ENCODE measurements at places on chromosomes 12 and 14.

GRCh38 chr12:52691076-52691840 is 11.1 kb upstream of the KRT1 start:
- DNase-seq = no peak

GRCh38 chr12:54028314-54029201 is at the start of gene HOXC6:
Gene HOXC6, plus strand, starts transcription at chr12:54028440. Its CDS starts 82 bp downstream, at chr12:54028522.
- DNase-seq = no peak

DNA sequence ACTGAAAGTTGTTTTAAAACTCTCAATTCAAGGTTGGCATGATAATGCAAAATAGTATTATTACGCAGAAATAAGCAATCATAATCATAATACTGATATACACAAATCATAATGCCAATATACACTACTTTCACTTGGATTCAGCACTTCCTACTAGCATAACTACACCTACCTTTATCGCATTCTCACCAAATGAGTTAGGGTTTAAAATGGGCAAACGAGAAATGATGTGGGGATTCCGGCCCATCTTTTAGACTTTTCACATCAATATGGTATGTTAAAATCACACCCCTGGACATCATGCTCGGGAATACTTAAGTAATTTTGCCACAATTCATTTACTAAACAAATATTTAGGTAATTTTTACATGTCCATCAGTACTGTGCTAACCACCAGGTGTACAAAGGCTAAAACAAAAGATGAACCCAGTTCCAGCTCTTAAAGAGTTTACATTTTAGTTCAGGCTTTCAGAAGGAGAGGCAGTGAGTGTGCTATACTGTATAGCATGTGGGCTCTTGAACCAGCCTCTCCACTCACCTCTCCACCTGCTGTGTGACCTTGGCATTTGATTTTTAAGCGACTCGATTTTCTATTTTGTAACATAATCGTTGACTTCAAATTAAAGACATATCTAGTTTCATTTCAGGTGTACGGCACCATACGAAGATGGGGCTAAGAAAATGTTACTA is 1.1 kb upstream of the USP15 start:
- DNase-seq = no peak

DNA sequence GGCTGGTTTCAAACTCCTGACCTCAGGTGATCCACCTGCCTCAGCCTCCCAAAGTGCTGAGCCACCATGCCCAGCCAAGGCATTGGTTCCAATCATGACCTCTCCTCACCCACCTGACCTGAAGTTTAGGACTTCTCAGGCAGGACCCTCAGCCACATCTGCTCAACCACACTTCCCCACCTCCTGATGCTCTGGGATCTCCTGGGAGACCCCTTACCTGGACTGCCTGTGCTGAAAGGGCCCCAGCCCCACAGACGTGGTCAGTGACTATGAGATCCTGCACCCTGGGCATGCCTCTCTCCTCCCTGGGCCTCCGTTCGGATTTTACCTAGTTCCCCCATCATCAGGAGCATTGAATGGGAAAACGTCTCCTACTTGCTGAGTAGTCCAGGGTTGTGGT is 18.0 kb downstream of the GSC start:
- DNase-seq = no peak

GRCh38 chr14:52467515-52468266 is 84.6 kb downstream of the TXNDC16 start:
- no peak for DNase-seq

DNA sequence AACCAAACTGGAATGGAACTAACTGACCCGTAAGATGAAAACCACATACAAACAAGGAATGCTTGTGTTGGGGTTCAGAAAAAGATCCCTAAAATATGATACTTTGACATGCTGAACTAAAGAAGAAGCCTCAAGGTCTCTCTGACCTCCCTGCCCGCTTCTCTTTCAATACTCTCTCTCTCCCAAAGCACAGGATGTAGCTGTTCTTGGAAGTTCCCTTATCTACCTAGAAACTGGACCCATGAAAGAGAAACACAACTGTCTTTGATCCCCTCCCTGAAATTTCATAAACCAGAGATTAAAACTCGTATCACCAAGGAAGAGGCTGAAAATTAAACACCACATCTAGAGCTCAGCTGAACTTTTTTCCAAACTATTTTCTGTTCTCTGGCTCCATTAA is 76.7 kb upstream of the FERMT2 start:
- no peak for DNase-seq

DNA sequence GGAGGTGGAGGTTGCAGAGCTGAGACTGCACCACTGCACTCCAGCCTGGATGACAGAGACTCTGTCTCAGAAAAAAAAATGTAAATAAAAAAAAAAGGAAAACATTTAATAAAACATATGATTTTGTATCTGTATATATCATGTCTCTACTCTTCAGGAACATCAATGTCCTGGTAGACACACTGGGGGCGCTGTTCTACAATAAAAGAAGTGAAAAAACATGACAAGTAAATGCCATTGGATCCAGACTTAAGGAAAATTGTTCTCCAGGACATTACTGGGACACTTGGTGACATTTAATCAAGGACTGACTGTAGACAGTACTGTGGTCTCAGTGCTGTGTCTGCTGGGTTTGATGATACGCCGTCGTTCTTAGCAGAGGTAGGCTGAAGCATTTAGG is 15.5 kb upstream of the KLC1 start:
- DNase-seq = no peak

DNA sequence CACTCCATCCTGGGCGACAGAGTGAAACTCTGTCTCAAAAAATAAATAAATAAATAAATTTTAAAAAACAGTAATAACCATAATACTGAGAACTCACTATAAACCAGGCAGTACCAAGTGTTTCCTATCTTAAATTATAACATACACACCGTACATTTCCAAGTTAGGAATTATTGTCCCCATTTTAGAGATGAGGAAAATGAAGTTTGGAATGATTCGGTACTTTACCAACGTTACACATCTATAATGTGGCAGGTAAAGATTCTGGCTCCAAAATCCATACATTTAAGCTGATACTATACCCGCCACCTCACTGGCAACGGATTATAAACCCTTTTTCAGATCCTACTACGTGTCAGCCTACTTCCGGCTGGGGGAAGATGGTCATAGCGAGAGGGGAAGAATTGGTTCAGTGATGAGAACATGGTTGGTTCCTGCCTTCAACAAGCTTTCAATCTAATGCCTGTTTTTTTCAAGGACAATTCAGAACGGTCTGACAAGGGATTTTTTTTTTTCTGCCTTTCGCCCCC is 105.9 kb upstream of the ATF7IP start:
- DNase-seq = no peak

- no peak for DNase-seq
Observed at GRCh38 chr14:61620130-61620946, 75.0 kb upstream of the HIF1A start.

DNA sequence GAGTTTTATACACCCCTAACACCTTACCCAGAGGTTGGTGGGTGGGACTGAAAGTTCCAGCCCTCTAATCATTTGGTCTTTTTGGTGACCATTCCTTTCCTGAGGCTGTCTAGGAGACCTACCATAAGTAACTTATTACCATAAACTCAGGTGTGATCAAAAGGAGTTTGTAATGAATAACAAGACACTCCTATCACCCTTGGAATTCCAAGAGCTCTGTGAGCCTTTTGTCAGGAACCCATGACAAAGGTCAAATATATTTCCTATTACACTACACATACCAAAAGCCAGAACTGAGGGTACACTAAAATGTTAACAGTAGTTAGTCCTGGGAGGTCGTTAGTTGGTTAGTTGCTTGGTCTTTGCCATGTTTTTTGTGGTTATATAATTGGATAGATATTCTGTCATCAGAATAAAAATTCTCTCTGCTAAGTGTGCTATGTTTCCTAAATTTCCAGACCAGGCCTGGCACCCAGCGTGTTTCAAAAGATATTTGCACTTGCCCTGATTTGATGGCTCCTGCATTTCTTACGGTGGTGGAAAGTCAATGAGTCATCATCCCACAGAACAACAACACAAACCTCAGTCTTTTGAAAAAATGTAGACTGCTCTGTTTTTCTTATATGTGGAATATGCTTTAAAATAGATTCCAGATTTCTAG is 27.0 kb upstream of the AKAP5 start:
- no peak for DNase-seq

DNA sequence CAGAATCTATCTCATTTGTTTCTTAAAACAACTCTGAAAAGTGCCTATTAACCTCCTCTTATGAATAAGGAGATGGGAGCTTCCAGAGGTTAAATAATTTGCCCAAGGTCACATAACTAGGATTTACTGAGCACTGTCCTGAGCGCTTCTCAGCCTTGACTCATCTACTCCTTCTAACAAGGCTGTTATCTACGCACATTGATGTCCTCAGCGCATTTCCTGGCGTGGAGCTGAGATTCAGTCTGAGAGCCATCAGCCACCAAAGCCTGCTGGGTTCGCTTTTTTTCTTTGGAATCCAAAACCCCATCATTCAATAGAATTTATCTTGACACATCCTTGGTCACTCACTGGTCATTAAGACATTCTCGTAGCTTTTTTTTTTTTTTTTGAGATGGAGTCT is 29.3 kb downstream of the AK7 start:
- no peak for DNase-seq

DNA sequence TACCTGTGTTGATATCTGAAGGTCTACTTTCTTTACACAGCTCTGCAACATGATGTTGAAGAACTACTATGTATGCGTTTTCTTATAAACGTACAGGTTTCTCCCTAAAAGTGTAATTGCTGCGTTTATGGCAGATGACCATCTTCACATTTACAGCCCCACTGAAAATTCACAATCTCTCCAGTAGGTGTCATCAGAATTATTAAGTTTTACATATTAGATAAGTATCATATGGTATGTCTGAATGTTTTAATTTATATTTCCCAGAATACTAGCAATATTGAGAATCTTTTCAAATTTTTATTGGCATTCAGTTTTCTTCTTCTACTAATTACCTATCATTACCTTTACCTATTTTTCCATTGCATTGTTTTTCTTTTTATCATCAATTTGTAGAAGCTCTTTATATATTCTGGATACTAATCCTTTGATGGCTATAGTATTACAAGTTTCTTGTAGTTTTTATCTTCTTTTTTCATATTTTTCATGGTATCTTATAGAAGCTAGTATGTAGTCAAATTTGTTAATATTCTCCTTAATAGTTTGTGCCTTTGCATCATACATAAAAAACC is 123.5 kb downstream of the CAPZA3 start:
- DNase-seq = no peak

DNA sequence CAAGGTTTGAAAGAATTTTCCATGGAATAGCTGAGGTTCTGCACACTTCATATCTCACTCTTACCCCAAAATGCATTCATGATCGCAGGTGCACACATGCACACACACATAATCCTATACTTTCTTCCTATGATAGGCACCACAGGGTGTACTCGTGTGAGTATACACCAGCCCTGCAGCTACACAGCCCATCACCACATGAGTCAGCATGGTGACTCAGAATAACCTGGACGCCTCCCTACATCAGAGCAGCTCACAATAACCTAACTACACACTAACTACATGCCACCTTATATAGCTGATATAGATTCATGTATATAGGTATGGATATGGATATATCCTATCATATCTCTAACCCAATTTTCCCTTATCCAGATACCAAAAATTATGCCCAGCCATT is 850.2 kb upstream of the TMEM132C start:
- DNase-seq = no peak

DNA sequence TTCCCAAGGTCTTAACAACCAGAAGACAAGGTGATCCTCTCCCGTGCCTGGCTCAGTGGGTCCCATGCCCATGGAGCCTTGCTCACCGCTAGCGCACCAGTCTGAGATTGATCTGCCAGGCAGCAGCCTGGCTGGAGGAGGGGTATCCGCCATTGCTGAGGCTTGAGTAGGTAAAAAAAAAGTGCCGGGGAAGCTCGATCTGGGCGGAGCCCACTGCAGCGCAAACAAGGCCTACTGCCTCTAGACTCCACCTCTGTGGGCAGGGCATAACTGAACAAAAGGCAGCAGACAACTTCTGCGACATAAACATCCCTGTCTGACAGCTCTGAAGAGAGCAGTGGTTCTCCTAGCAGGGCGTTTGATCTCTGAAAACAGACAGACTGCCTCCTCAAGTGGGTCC is 104.0 kb downstream of the C14orf39 start:
- DNase-seq = no peak

- no peak for DNase-seq
Observed at GRCh38 chr14:55301437-55302121, 30.4 kb downstream of the FBXO34 start.

DNA sequence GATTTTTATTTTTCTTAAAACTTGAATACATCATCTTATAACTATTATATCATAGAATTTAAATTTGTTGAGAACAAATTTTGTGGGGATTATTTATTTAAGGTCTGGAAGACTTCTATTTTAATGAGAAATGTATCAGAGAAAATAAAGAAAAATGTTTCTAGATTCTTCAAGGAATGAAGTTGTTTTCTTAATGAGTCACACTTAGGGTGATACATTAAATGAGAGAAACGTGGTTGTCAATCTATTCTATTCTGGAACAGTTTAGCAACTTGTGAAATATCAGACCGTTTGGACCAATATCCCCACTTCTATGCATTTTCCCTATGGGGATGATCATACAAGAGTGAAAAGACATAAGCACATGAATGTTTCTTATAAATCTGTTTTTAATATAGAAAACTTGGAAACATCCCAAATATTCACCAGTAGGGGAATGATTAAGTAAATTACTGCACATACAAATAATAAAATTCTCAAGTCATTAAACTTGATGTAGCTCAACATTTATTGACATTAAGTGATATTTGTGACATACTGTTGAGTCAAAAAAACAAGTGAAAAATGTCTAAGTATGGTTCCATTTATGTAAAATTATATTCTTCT is 88.5 kb downstream of the E2F7 start:
- no peak for DNase-seq

DNA sequence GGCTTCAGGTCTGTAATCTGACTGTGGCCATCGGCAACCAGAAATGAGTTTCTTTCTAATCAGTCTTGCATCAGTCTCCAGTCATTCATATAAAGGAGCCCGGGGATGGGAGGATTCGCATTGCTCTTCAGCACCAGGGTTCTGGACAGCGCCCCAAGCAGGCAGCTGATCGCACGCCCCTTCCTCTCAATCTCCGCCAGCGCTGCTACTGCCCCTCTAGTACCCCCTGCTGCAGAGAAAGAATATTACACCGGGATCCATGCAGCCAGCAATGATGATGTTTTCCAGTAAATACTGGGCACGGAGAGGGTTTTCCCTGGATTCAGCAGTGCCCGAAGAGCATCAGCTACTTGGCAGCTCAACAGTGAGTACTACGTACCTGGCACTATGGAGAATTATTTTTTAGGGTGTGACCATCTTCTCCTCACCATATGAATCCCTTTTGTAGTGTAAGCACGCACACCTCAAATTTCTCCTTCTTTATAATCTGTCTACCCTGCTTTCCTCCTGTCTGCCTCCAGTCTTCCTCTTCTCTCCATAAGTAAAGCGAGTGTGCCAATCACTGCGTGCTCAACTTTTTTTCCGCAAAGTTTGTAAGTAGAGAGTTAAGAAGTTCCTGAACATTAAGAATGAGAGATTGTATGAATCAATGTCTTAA is at the start of gene TPH2:
TSS of gene TPH2 (plus strand) at position 118 of the 658 bp plus-strand sequence. CDS start at position 260, 142 bp downstream.
- DNase-seq = peak; percentile 90

- DNase-seq = peak; percentile 85
Observed at GRCh38 chr12:82527165-82527780, 159.4 kb upstream of the TMTC2 start.

GRCh38 chr12:75483431-75483830 is 2.9 kb downstream of the GLIPR1 start:
- peak; percentile 28 for DNase-seq

GRCh38 chr12:6090803-6091202 is 33.7 kb downstream of the VWF start:
- DNase-seq = peak; percentile 57
